ENCODE measurements at places on chromosomes 5 and 9.

GRCh38 chr5:179792612-179793467 is 946 bp upstream of the LTC4S start:
- DNase-seq: no peak

DNA sequence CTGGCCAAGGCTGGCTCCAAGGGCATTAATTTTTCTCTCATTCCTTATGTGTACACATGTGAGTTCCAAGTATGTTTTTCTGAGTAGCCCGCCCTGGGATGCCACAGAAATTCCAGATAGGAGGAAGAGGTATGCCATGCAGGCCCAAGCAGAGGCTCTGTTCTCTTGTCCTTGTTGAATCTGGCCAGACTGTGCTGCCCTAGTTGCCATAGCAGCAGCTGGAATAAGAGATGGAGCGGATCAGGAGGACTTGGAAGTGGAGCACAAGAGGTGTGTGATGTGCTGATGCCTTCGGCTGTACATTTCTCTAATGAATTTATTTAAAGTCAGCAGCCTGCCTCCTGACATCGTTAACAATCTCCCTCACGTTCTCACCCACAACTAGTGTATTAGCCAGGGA is 235.6 kb upstream of the RPS23 start:
- no peak for DNase-seq

DNA sequence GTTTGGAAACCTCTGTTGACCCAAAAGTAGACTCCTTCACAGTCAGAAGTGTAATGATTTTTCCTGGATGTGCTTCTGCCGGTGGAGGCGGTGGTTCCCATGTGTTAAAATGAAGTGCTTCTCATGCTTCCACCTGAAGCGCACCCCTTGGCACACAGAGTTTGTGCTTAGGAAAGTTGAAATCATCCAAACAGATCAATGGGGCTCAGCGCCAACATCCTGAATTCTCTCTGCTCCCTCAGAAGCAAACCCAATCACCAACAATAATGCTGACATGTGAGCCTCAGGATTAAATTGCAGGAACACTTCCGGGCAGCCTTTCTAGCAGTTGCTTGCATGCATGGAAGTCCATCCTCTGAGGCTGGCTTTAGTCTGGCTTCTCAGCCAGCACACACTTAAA is 71.0 kb downstream of the MED10 start:
- no peak for DNase-seq

GRCh38 chr5:123450640-123451039 is 27.4 kb upstream of the CEP120 start:
- DNase-seq: no peak

GRCh38 chr5:35440409-35440808 is 177.3 kb upstream of the SPEF2 start:
- DNase-seq: no peak

Data from HuH-7 (cell line).